ENCODE measurements at places on chromosomes 3 and 15.
A peak's percentile ranks its signal among the peaks of the same experiment; 100 is the strongest.

GRCh38 chr3:165196577-165197480, 645 bp upstream of the SLITRK3 start:
- DNase-seq = no peak

GRCh38 chr3:79184251-79184650, 583.5 kb downstream of the ROBO1 start:
- no peak for DNase-seq

DNA sequence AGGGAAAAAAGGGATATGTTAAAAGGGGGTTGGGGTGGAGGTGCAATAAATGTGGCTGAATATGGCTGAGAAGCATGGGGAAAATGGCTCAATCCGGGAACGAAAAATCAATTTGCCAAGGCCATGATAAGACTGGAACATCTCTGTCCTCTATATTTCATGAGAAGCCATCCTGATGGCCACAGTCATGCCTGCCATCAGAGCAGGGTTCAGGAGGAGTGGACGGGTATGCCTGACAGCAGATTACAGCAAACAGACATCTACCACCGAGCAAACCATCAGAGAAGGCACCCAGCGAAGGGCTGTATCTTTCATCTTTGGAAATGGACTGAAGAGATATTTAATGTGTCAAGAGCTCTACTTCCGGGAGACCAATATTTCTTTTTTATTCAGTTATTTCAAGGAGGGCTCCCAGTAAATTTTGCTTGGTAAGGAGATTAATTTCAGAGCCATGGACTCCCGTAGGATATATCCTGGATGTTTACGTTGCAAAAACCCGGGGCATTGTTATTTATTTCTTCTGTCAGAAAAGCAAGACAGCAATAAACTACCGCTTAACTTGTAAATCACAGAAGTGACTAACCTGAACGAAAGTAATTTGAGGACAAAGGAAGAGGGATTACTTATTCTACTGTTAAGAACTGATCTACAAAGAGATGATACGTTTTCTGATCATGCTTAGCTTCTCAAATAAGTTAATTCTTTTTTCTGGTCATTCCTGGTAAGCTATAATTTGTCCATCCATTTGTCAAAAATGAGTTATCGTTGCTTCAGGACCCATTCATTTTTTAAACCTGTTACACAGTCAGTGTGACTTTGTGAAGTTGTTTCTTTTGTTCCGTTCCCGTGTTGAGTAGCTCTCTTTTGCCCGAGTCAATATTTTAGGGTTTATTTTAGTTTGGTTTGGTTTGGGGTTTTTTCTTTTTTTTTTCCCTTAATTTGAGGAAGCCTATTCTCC, 80.6 kb upstream of the CHD2 start:
- DNase-seq = no peak

DNA sequence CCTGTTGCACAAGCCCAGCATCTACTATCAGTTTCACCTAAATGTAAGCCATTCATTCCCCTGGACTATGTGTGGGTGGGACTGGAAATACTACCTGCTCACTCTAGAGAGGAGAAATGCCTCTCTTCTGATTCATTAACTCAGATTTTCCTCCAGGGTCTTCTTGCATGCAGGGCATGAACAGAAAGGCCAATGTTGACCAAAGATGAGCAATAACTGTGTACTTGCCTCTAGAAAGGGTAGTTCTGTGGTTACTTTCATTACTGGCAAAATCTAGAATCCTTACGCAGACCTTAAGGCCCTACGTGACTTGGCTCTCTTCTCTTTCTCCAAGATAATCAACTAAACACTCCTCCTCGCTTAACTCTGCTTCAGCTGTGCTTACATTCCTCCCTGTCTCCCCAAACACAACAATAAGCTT, 81.4 kb upstream of the PSMD6 start:
- DNase-seq = no peak

DNA sequence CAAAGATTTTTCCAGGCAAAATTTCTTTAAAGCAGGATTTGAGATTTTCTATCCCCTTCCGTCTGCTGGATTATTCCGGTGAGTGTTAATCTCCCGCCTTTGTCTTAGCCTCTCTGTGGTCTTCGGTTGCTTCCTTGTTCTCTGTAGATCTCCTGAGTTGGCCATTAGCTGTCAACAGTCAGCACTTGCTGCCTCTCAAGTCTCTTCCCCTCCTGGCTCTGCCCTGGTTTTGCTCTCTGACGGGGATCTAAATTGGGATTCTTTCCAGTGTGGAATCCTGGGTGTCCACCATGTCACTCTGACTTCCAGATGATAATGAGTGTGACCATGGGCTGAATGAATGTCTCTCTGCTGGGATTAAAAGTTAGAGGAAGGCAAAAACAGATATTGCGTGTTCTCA, 121.5 kb downstream of the IGF1R start:
- no peak for DNase-seq

GRCh38 chr15:68300115-68300940, 22.8 kb downstream of the FEM1B start:
- DNase-seq = no peak

- DNase-seq = no peak
These were observed 276.2 kb upstream of the SGO1 start for GRCh38 chr3:20462226-20462625.

DNA sequence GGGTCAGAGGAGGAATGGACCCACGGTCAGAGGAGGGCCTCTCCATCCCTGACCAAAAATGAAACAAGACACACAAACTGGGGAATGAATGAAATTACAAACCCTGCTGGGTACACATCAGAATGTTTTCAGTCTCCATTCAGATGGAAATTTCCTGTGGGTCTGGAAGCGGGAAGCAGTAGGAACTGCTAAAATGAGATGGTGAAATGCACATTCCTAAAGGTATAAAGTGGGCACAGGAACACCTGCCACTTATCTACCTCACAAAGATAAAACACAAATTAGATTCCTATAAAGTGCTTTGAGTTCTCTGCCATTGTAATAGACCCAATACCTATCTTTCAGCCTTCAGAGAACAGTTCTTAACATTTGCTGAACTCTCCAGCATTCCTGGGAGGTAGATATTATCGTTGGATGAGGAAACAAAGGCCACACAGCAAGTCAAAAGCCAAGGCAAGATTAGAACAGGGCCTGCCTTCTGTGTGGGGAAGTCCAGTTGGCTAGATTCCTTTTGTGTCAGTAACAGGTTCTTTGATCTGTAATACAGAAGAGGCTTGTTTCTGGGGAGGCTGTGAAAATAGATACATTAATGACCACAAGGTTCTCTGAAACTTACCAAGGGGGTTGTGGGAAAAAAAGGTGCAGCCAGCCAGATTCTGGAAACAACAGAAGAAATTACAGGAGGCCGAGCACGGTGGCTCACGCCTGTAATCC, 98.4 kb downstream of the IGF2BP2 start:
- no peak for DNase-seq

- no peak for DNase-seq
These were observed 565.5 kb downstream of the PDCD6IP start for GRCh38 chr3:34363881-34364280.

DNA sequence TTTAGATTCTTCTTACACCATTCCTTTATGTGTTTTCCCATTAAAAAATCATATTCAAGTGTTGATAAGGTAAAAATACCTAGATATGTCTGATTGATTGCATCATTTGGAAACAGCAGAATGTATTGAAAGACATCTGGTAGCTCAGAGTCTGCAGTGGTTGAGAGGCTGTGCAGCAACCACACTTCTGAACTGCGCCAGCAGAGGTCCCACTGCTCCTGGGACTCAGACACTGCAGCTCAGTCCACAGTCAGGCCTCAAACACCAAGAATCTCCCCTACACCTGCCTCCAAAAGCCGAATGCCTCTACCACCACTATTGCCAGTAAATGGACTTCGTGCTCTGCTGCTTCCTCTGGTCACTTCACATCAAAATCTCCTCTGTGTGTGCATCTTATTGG, 176.9 kb upstream of the LMCD1 start:
- peak; percentile 71 for DNase-seq

- peak; percentile 53 for DNase-seq
These were observed 8.9 kb upstream of the ADAMTS17 start for GRCh38 chr15:100350434-100351226.

DNA sequence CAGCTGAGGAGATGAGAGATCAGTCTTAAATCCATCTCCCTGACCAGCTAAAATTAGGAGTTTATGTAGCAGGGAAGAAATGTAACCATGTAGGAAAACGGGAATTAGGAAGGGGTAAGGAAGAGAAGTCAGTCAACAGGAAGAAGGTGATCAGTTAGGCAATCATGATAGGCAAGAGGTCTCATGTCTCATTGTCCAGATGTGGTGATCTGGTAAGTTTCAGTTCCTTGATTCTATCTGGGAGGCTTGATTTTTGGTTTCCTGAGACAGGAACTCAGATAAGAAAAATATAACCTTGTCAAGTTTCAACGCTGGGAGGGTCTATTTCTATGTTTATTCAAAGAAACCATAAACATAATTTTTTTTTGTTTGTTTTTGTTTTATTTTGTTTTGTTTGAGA, 40.3 kb upstream of the TBC1D5 start:
- DNase-seq = no peak

GRCh38 chr3:50971487-50971924, 296.8 kb downstream of the DOCK3 start:
- DNase-seq = peak; percentile 31

DNA sequence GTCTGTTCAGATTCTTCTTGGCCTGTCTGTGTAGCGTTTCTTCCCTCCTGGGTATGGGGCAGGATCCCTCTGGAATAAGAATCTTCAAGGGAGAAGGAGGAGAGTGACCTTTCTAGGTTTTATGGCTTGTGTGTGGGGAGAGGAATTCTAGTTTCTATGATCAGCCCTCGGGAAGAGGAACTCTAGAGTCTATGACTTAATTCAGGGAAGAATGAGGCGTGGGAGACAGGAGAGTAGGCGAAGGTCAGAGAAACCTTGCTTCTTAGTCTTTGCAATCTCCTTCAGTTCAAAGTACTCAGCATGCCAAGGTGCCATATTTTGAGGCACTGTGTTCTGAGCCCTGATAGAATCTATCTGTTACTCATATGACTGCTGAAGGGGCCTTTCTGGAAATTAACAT, 99.2 kb upstream of the C3orf80 start:
- no peak for DNase-seq

DNA sequence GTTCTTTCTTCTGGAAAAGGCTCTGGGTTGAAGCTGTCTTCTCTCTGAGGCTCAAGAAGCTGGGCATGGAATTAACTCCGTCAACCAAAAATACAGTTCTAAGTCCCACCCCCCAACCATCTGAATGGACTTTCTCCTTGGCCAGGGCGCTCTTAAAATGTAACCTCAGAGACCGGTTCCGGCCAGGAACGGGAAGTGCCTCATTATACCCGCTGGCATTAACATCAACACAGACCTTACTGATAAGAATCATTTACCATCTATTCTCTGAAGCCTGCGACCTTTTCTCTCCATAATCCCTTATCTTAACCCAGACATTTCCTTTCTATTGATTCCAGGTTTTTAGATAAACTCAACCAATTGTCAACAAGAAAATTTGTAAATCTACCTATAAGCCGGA, 64.7 kb downstream of the ATP1B3 start:
- no peak for DNase-seq

DNA sequence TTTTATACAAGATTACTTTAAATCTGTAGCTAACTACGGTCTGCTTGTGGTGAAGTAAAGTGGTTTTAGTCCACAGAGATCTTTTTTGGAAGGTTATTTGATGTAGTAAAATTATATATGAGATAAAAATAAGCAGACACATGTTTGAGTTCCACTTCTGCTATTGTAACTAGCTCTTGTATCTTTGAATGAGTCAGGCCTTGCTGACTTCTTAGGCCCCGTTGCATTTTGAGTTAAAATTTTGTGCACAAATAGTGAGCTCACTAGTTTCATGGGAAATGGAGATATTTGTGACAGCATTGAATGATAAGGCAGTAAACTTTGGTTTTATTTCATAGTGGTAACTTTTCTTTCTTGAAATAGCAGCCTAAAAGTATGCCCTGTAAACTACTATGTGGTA, 42.6 kb downstream of the ARIH1 start:
- DNase-seq = no peak
